Epithelial cell of proximal tubule (primary cell): ENCODE measurements at places on chromosomes 16 and 17. TPM values are rescaled to one million over a fixed set of nuclear protein-coding genes. Genes with fewer than 3 reads are reported as not detected.

DNA sequence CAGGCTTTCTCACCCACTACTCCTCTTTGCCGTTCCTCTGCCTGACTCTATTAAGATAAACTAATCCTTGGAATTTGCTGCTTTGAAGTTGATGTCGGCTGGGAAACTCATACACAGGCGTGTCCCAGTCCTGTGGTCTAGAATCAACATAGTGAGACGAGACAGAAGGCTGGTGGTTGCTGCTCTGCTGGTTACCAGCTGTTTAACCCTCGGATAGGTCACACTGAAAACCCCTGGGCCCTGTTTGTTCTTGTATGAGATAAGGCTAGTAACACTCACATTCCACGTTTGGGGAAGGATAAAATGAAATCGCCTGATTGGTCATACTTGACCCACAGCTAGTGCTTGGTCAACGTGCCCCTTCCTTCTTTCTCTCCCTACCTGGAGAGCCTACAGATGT is 517.0 kb downstream of the CDH13 start:
- DNase-seq = no peak

GRCh38 chr17:41360296-41360995 is 9.2 kb downstream of the KRT33B start:
- peak; percentile 80 for DNase-seq

GRCh38 chr17:31318851-31319661 is 2.4 kb downstream of the EVI2A start:
- DNase-seq = no peak

- DNase-seq = no peak
Observed at GRCh38 chr16:1810106-1810505, 16.5 kb downstream of the HAGH start.

DNA sequence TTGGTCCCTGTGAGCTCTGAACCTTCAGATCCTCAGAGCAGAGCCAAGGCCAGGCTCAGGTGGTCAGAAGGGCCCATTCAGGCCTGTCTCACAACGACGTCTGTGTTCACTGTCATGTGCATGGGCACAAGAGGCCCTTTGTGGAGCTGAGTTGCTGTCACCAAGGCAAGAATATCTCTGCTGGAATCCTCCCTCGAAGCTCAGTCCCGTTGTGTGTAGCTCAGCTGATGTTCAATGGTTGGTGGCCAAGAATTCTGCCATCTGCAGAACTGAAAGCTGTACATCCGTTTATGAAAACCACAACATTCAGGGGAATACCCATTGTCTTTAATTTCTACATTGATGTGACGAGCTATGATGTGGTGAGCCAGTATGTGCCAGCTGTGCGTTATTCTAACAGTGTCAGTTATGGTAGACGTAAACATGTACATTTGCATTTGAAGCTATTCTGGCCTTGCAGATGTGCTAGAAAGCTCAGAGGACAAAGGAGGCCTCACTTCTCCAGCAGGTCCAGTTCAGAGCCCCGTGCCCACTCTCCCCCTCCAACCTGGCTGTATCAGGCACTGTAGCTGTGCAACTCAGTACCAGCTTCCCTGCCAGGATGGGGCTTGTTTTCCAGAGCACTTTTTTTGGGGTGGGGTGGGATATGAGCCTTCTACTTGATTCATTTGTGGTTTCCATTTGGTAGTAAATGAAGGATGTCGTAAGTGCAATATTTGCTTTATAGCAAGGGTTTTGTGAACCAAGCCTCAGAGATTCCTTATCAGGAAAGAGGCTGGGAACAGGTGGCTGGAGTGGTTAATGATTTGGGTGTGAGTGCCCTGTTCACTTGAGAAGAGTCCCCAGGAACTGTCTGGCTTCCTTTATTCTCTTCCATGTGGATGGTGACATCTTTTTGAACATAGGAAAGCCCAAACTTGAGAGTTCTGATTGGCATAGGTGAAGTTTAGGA is 56.1 kb downstream of the B9D1 start:
- no peak for DNase-seq

DRC3 gene
- total RNA-seq = 0.06 and 0.72 TPM in 2 replicates
